ENCODE measurements at places on chromosomes 4 and X.
A peak's percentile ranks its signal among the peaks of the same experiment; 100 is the strongest.

- no peak for DNase-seq
Measured at GRCh38 chrX:10474913-10475568, 145.3 kb downstream of the MID1 start.

DNA sequence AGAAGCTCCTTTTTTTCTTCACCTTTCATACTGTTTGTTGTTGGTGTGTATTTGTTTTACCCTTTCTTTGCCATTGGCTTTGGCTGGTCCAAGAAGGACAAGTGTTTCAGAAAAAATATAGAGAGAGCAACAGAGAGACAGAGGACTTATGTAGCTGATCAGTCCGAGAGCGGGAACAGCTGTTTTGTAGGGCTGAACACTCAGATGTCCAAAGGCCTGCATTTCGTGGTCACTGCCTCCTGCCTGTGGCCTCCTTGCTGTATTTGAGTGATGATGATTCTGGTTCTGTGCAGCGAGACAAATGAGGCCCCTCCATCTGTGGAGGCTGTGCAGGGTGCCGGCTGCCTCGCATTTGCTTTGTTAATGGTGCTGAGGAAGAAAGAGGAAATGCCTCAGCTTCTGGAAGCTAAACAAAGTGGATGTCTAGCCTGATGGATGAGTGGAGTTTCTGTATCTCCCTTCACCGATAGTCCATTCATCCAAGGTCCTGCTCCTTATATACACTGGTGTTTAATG is 19.8 kb upstream of the STOX2 start:
- DNase-seq: no peak

DNA sequence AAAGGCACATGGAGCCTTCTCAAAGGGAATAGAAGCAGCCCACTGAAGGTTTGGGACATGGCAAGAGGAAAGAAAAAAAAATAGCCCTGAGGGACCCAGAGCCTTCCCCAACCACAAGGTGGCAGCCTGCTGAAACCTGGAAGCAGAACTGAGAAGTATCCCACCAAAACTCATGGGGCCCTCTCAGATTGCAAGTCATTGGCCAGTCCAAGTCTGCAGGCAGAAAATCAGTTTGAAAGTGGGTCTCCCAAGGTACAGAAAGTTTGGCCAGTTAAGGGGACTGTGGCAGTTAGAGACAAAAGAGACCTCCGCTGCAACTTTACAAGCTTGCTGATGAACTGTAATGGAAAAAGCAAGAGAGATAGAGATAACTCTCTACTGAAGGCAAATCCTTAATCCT is 155.8 kb downstream of the ANTXR2 start:
- DNase-seq: peak; percentile 38

DNA sequence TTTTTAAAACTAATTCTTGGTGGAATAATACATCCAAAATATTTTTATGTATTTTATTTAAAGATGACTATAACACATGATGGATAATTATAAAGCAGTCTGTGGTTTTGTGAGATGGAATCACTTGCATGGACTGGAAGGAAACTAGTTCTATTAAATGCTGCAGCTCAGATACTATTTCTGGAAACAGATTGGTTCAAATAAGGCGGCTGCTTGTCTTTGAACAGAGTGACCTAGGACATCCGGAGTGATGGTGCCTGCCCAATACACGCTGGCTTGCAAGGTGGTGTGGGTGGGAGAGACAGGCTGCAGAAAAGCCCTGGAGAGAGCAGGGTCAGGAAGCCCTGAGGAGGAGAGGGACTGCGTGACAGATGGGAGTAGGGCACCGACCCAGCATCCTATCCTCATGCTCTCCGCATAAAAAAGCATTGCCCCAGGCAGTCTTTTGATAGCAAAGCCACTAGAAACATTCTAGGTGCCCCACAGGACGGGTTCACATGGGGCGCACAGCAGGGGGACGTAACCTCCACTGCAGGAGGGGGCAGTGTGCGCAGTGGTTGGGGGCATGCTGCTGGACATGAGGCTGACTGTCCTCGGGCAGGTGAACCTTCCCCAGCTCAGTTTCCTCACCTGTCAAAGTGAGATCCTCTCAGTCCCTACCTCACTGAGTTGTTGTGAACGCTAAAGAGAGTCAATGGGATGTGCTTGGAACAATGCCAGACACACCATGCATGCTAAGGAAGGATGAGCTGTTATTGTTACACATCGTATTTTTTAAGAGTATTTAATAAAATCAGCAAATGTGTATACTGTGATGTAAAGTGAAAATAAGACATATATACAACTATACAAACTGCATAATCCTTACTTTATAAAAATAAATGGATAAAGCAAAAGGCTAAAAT is 71.3 kb downstream of the EVC2 start:
- no peak for DNase-seq

- DNase-seq: no peak
Measured at GRCh38 chrX:41889317-41890025, 33.9 kb downstream of the CASK start.

GRCh38 chrX:71236836-71237235 is 13.8 kb downstream of the GJB1 start:
- DNase-seq: no peak

DNA sequence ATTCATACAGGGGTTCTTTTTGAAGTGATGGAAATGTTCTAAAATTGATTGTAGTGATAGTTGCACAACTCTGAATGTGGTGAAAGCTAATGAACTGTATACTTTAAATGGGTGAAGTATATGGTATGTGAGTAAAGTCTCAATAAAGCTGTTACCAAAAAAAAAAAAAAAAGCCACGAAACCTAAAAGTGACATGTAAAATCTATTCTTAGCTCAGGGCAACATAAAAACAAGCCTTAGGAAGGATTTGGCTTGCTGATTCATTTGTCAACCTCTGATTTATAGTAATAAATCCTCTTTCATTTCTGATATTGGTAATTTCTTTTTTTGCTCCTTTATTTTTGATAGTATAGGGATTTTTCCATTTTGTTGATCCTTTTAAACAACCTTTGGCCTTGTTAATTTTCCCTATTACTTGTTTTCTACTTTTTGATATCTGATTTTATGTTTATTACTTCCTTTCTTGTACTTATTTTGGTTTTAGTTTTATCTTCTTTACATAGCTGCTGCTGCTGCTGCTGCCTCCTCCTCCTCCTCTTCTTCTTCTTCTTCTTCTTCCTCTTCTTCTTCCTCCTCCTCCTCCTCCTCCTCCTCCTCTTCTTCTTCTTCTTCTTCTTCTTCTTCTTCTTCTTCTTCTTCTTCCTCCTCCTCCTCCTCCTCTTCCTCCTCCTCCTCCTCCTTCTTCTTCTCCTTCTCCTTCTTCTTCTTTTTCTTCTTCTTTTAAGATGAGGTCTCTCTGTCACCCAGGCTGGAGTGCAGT is 79.4 kb downstream of the ADGRG4 start:
- no peak for DNase-seq

DNA sequence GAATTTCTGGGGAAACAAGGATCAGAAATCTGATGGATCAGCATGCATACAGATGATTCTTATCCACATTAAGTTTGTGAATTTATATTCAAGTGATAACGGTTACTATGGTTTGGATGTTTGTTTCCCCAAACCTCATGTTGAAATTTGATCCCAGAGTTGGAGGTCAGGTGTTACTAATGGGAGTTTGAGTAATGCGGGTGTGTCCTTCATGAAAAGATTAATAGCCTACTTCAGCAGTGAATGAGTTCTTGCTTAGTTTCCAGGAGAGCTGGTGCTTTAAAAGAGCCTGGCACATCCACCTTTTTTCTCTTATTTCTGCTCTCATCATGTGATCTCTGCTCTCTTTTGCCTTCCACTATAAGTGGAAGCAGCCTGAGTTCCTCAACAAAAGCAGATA is 712.4 kb downstream of the IL1RAPL1 start:
- no peak for DNase-seq

- no peak for DNase-seq
Measured at GRCh38 chrX:100864657-100865391, 9.3 kb downstream of the NOX1 start.

DNA sequence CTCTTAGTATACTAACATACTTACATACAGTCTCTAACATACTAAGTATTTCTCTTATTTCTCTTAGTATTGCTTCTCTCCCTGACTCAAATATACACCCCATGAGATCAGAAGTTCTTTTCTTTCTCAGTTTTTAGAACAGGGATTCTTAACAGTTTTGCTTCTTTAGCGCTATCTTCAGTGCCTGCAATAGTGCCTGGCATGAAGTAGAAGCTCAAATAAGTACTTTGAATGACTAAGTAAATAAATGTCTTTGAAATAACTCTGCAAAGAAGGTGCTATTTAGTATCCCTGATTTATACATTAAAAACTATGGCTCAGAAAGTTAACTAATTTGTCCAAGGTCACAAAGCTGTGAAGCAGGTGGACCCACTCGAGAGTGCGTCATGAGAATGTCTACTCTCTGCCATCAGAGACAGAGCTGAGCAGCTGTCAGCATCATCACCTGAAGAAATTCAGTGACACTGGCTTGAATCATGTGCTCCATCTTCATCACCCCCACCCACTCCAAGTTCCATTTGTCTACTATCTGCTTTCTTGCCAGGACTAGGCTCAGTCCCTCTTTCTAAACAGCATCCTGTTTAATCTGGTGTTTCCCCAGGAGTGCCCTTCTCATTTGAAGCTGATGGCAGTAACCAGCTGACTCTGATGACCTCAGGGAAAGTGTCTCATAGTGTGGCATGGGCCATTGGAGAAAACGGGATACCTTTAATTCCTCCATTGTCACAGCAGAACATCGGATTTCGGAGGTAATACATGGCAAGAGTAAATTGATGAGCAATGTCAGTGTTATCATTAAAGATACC is 83.1 kb downstream of the CC2D2A start:
- no peak for DNase-seq

DNA sequence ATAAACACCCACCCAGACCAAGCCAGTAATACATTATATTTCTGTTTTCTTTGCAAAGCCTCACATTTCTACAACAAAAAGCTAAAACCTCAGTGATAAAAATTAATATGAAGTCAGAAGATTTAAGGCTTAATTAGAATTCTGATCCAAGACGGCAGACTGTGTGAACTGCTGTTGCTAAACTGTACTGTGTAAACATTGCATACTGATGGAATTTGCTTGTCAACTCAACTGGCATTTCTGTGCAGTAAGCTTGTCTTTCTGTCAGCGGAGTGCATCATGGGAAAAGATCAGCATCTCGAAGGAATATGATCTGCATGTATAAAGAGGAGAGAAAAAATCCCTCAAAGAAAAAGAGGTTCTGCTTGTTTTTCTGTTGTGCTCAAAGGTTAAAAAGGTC is 69.4 kb upstream of the SPANXB1 start:
- DNase-seq: no peak

DNA sequence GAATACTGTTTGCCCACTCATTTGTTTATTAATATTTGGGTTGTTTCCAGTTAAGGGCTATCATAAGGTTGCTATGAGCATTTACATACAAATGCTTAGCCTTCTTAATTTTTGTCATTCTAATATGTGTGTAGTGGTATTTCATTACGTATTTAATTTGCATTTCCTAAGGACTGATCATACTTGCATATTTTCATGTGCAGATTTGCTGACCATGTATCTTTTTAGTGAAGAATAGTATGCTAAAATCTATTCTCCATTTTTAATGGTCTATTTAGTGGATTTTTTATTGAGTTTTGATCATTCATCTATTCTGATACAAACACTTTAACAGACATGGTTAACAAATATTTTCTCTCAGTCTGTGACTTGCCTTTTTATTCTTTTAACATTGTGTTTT is 949.5 kb downstream of the RAB28 start:
- DNase-seq: no peak

GRCh38 chrX:133970076-133970475 is 15.3 kb downstream of the GPC3 start:
- no peak for DNase-seq

Data from CD4-positive, alpha-beta T cell (primary cell).